ENCODE measurements at places on chromosomes 1 and 21. TPM values are rescaled to one million over a fixed set of nuclear protein-coding genes. Genes with fewer than 3 reads are reported as not detected.
A peak's percentile ranks its signal among the peaks of the same experiment; 100 is the strongest.

DNA sequence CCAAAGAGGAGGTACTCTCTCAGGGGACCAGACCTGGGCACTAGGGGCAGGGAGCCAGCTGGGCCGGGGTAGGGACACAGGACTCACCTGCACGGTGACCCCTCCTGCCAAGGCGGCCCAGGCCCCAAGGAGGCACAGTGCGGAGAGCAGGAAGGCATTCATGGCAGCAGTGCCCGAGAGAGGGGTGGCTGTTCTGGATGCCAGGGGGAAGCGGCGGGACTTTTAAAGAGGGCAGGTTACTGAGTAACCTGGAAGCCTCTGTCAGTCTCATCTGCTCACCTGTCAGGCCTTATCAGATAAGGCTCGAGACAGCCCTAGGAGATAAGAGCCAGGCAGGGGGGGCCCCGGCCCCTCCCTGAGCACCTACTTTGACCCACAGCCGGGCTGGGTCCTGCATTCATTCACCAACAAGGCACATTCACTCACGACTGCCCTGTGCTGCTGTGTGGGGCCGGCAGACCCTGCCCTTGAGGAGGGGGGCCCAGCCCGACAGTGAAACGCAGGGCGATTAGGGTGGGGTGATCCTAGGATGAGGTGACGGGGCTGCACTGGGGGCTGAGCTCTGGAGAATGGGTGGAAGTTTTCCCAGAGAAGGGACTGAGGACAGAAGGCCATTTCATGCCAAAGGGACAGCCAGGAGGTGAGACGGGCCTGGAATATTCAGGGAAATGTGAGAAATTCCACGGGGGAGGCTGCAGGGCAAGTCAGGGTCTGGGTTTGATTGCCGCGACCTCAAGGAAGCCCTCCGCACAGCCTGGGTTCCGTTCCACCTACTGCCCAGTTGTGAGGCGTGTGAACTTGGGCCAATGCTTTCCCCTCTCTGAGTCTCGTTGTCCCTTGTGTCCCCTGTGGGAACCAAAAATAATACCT lies at the start of gene GUCA2A:
Gene GUCA2A, minus strand, starts transcription at position 195 of the 870 bp plus-strand sequence. Its CDS starts 33 bp downstream, at position 162.
- no peaks in the 10 kb centered on the region for H3K36me3 ChIP-seq
- DNase-seq = no peak
- peaks cover 11% of the 10 kb centered on the region for H3K4me1 ChIP-seq
- H3K27ac ChIP-seq = peak within 1 kb of the TSS; percentile 31

TNFSF4 gene
- total RNA-seq = 1.5 TPM

VASH2 gene
- 1.6 TPM for total RNA-seq

- H3K27me3 ChIP-seq = no peaks in the 10 kb centered on the region
- no peaks in the 10 kb centered on the region for H3K4me1 ChIP-seq
- DNase-seq = no peak
- H3K27ac ChIP-seq = no peak overlapping the region
These were observed 9.0 kb downstream of the CLDN19 start for GRCh38 chr1:42730988-42731387.

- H3K4me3 ChIP-seq = no peak overlapping the region
- no peaks in the 10 kb centered on the region for H3K36me3 ChIP-seq
- H3K4me1 ChIP-seq = no peaks in the 10 kb centered on the region
- no peak overlapping the region for H3K27ac ChIP-seq
- no peaks in the 10 kb centered on the region for H3K27me3 ChIP-seq
These were observed 56.4 kb downstream of the GREM2 start for GRCh38 chr1:240555524-240555923.

JAM2 gene
- 36.2 TPM for total RNA-seq

PEX19 gene
- total RNA-seq = 63.1 TPM

DNA sequence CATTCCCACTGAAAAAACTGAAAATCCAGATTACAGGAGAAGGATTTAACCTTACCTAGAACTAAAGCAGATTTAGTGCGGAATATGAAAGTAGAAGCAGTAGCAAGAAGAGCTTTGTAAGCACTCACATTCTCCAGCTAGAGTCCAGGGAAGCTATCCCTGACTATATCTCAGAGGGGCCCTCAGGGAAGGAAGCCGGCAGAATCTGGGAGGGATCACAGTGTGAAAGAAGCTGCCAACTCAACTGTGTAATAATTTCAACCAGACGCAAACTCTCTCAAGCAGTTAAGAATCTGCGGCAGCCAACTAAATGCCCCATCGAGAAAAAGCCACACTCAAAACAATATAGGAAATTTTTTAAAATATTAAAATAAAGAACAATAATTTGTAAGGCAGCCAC lies 163.8 kb downstream of the EIF4G3 start:
- no peaks in the 10 kb centered on the region for H3K27me3 ChIP-seq
- no peaks in the 10 kb centered on the region for H3K36me3 ChIP-seq
- no peaks in the 10 kb centered on the region for H3K4me1 ChIP-seq
- H3K4me3 ChIP-seq = no peak overlapping the region
- H3K27ac ChIP-seq = no peak overlapping the region

CFAP74 gene
- total RNA-seq = 6.6 TPM

DNA sequence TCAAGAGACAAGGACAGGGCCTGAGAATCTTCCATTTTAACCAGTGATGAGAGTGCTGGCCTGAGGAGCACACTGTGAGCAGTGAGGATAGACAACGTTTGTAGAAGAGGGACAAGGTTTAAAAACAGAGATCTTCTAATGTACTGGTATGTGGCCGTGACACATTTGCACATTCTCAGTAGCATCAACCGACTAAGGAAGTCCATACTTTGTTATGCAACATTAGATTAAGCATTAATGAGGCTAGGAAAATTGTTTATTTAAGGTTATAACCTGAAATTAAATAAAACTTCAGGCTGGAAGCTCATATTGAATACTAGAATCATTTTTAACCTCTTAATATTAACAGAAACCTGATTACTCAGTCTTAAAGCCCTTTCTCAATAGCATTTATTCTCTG lies 99.0 kb downstream of the SLC45A1 start:
- no peak overlapping the region for H3K4me3 ChIP-seq
- H3K27me3 ChIP-seq = no peaks in the 10 kb centered on the region
- peak overlapping the region; percentile 33 for H3K27ac ChIP-seq
- H3K4me1 ChIP-seq = peaks cover 90% of the 10 kb centered on the region
- peaks cover 38% of the 10 kb centered on the region for H3K36me3 ChIP-seq

SPATA1 gene
- 2.5 TPM for total RNA-seq
